ENCODE measurements at places on chromosomes 3 and 15.

DNA sequence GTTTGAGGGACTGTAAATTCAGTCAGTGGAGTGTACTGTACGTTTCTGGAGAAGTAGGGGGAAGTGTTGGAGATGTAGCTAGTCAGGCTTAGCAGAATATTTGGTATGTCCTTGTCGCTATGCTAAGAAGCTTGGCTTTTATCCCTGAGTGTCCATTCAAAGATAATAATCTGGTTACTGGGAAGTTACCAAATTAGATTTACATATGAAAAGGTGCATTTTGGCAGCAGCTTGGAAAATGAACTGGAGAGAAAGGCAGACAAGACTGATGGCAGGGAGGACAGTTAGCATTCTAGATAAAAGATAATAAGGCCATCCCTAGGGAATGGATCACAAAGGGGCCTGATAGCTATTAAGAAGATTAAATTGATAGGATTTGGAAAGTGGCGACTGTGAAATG, 58.7 kb downstream of the P2RY1 start:
- DNase-seq: no peak

DNA sequence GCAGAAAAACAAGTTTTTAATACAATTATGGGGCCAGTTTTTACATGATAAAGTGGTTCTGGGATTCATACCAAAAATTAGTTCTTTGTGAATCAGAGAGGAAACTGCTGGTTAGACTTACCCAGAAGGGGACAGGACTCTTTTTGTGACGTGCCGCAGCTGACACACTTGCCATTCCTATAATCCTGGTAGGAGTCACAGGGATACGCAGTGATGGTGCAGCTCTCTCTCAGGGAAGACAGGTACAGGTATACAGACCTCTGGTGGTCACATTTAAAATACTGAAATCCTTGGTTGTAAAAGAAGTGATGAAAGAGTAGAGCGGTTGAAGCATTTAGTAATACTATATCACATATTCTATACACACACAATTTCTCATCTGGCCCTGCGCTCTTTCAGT, 20.2 kb upstream of the TMEM41A start:
- no peak for DNase-seq

- no peak for DNase-seq
Observed at GRCh38 chr3:194877291-194878119, 191.8 kb downstream of the FAM43A start.

DNA sequence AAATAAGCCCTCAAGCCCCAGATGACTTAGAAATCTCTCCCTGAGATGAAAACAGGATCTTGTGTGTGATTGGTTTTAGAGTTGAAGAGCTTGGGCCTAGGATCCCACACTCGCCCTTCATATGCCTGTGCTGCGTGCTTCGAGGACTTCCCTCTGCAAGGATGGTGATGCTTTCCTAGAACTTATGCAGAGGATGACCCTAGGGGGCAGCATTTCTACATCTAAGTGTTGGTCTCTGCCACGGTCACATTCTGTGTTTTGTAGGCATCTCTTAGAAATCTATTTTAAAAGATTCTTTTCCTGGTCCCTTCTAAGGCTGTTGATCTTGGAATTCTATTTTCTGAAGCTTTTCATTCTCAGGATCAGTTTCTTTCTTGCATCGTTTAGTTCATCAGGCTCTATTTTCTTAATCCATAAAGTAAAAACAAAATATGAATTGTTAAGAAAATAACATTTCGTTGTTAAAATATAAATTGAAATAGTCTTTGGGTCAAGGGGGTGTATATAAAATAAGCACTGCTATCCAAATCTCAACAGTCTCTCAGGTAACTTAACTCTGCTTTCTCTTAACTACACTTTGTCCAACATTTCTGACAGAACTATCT, 45.7 kb downstream of the WDR76 start:
- DNase-seq: no peak

- no peak for DNase-seq
Observed at GRCh38 chr3:127165694-127166485, 27.0 kb upstream of the PRR23E start.

DNA sequence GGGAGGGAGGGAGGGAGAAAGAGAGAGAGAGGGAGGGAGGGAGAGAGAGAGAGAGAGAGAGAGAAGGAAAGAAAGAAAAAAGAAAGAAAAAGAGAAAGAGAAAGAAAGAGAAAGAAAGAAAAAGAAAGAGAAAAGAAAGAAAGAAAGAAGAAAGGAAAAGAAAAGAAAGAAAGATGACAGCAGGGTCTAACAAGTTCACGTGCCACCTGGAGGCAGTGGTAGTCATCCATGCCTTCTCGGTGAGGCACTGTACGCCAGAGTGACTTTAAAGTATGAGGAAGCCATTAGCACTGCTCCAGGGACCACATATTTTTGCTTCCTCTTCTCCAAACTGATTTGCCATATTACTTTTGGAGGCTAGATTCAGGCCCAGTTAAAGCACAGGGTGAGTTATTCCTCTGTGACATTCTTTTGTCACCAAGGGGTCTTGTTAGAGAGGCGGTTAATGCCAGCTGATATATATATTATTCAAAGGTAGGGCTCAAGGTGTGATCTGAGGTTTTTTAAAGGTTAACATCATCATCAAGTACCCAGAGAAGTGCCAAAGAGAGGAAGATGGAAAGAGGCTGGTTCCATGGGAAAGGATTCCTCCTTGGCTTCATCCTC, at the start of gene HTR3D:
TSS of gene HTR3D (plus strand) at position 556 of the 606 bp plus-strand sequence. CDS start at position 556, 0 bp downstream.
- DNase-seq: no peak

DNA sequence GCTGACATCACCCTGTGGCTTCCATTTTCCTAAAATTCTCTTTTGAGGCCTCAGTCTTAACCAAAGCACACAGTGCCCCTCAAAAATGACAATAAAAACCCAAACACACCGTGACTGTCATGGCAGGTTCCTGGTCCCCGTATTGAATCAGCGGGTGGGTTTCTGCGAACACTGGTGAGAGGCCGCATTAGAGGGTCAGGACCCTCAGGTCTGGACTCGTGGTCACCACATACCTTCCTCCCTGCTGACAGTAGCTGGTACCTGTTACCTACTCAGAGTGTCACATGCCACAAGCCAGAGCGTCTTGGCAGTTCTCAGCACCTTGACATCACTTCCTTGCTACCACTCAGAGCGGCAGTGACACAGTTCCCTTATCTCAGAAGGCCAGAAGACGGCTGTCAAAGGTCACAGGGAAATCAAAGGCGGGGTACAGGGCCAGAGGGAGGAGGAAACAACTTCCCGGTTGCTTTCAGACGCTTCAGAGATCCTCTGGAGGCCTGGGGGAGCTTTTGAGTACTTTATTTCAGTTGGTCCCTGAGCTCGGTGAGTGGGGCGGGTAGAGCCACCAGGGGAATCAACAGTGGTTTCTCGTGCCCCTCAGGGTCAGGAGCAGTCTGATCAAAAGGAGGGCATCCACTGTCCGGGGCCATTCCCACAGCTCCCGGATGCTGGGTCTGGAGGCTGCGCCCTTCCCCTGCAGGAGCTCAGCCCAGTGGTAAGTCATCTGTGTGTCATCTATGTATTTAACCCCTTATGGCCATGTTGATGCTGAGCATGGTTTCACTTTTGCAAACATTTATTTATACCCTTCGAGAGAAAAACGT, at the start of the genes CCR5AS and CCRL2:
TSS of gene CCR5AS (minus strand) at position 279 of the 824 bp plus-strand sequence.
TSS of gene CCRL2 (plus strand) at position 472 of the 824 bp plus-strand sequence. CDS start 821 bp downstream, outside the sequence.
- DNase-seq: peak; percentile 8

- DNase-seq: no peak
Observed at GRCh38 chr3:53361852-53362251, 14.5 kb upstream of the DCP1A start.

- no peak for DNase-seq
Observed at GRCh38 chr3:138673641-138674530, 65.3 kb downstream of the FAIM start.

- no peak for DNase-seq
Observed at GRCh38 chr3:61903931-61904657, 342.7 kb downstream of the PTPRG start.

DNA sequence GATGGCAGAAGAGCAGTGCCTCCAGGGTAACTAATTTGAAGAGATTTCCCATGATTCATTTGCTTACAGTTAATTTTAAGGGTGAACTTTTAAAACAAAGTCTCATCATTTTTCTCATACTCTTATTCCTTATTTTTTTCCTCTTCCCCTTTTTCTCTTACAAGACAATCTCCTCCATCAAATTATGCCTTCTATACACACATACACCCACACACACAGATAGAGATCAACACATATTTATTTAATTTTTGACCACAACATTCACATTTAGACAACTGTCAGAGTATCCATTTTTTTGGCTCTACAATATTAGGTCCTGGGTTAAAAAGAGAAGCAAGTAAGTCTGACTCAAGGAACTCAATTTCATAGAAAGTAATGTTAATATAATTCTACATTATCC, 37.6 kb downstream of the AAGAB start:
- no peak for DNase-seq

- no peak for DNase-seq
Observed at GRCh38 chr3:14544282-14545250, 4.4 kb upstream of the GRIP2 start.

GRCh38 chr3:50442945-50443579, 60.4 kb downstream of the CACNA2D2 start:
- no peak for DNase-seq

DNA sequence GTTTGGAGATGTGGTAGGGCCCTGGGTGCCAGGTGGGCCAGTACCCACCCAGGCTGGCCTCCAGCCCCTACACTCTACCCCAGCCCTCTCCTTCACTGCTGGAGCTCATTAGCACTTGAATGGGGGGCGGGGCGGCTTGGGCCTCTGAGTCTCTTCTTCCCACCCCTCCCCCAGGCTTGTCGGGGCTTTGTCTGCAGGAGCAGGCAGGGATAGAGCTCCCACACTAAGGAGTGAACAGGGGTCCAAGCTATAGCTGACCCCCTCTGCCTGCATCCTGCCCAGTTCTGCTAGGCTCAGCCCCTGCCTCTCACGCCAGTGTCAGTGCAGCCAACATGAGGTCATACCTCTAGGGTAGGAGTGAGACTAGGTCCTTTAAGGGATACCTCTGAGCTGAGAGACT, 5.2 kb downstream of the GNAI2 start:
- no peak for DNase-seq

DNA sequence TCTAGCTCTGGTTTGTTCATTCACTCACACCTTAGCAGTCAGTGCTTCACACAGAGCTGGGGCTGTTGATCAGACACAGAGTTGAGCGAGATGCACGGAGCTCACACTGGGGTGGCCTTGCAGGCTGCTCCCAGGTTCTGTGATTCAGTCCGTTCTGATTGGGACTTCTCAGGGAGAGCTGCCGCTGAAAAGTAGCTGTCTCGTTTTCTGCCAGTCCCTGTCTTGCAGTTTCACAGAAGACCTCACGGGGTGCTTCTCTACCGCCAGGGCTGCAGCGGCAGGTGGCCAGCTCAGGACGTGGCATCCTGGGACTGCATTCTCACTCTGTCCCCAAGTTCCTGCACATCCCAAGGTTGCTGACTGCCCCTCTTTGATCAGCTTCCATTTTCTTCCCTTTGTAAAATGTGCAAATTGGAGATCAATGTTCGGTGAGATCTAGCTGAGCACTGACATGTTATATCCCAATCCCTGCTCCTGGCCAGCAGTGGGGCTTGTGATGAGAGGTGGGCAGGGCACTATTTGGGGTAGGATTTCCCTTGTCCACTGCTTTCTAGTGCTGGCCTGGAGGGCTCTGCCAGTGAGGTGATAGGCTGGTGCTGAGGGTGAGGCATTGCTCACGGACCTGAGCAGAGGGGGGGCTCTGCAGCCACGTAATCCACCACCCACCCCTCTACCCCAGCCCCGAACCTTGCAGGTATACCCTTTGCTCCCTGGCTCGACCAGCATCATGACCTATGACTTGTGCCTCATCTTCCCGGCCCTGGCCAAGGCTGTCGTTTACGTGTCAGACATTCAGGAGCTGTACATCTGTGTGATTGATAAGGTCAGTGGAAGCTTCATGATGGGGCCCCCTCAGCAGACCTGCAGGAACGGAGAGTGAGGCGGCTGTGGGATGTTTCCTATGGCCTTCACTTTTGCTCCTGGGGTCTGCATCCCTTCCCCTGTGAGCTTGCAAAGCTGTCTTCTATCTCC, 5.3 kb upstream of the TXNRD3 start:
- no peak for DNase-seq

GRCh38 chr15:82552861-82553260, 12.6 kb upstream of the RPS17 start:
- DNase-seq: no peak

DNA sequence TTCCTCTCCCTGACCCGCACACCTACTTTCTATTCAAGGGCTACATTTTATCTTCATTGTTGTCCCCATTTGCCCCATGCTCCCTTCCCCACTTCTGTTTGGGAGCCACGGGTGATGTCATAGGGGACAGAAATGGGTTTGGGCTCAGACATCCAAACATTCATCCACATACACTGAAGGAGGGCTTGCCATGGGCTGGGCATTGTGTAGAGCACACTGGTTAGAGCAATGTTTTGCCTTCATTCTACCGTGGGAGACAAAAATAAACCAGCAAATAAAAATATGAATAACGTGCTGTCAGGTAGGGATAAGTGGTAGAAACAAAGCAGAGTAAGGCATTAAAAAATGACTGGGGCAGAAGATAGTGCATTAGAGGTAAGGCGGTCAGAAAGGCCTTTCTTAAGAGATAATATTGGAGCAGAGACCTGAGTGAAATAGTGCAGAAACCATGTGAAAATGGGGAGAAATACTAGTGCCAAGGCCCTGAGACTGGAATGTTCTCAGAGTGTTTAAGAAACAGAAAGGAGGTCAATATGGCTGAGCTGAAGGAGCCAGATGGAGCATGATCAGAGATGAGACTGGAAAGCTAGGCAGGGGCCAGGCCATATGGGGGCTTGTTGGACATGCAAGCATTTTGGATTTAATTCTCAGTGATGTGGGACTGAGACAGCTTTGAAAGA, 40.9 kb upstream of the CLSTN2 start:
- DNase-seq: no peak

DNA sequence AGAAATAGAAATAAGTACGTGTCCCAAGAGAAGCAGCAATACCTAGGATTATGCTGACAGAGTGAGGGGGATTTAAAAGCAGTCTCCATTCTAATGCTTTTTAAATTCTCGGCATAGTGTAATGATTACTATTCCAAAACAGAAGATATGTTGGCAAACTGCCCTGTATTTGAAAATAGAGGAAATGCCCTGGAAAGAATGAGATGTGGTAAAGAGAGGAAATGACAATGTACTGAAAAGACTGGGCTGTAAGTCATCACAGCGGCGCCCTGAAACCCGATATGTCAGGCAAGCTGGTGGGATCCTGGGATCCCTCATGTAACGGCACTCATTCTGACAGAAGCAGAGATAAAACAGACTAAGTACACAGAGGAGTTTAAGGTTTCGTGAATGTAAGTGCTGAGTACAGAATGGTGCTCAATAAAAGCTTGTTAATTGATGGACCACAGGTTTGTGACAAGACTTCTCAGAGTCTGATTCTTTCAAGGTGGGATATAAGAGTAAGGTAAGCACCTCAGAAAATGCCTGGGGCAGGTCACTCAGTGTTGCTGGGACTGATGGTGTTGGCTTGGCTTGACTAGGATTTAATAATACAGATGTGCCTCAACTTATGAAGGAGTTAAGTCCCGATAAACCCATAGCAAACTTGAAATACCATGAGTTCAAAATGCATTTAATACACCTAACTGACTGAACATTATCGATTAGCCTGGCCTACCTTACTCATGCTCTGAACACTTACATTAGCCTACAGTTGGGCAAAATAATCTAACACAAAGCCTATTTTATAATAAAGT, 91.4 kb downstream of the NFKBIZ start:
- no peak for DNase-seq

- no peak for DNase-seq
Observed at GRCh38 chr3:100427699-100428098, 26.4 kb downstream of the LNP1 start.

Data from stimulated activated CD4-positive, alpha-beta T cell treated with anti-CD3 and anti-CD28 coated beads, TNF-alpha, amount 100 ng/mL, for 1 hour (primary cell).